ENCODE measurements at places on chromosomes 2 and 18.

DNA sequence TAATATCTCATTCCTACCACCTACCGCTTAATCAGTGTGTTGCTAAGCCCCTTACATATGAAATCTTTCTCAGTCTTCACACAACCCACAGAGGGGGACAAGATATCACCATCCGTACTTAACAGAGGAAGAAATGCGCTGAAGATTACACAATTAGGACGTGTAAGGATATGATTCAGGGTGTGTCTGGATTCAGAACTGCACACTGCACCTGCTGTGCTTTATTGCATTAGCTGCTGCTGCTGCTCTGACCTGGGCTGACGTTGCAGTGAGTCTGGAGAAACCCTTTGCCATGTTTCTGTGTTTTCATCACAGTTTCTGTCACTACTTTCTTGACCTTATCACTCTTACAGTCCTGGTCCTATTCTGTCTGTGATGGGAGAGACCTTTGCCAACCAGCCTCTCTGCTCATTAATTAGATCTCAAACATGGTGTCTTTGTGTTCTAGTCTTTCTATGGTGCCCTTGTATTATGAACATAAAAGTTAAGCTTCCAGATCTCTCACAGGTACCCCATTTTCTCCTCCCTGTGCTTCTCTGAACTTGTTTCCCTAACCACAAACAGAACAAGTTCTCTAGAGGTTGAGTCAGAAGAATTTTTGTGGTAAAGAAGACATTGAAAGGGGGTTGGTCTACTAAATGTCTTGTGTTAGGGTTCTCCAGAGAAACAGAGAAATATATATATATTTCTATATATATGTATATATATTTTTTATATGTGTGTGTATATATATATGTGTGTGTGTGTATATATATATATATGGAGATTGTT lies 92.9 kb upstream of the CYP1B1 start:
- DNase-seq = no peak

- DNase-seq = no peak
Measured at GRCh38 chr2:108894766-108895165, 94.3 kb downstream of the EDAR start.

- no peak for DNase-seq
Measured at GRCh38 chr2:124018890-124019289, 6.2 kb upstream of the CNTNAP5 start.

GRCh38 chr2:207182911-207183310 lies 17.2 kb upstream of the KLF7 start:
- no peak for DNase-seq

GRCh38 chr2:156191527-156191926 lies 141.0 kb downstream of the NR4A2 start:
- DNase-seq = no peak

- no peak for DNase-seq
Measured at GRCh38 chr2:191049728-191050639, 36.0 kb upstream of the STAT1 start.

DNA sequence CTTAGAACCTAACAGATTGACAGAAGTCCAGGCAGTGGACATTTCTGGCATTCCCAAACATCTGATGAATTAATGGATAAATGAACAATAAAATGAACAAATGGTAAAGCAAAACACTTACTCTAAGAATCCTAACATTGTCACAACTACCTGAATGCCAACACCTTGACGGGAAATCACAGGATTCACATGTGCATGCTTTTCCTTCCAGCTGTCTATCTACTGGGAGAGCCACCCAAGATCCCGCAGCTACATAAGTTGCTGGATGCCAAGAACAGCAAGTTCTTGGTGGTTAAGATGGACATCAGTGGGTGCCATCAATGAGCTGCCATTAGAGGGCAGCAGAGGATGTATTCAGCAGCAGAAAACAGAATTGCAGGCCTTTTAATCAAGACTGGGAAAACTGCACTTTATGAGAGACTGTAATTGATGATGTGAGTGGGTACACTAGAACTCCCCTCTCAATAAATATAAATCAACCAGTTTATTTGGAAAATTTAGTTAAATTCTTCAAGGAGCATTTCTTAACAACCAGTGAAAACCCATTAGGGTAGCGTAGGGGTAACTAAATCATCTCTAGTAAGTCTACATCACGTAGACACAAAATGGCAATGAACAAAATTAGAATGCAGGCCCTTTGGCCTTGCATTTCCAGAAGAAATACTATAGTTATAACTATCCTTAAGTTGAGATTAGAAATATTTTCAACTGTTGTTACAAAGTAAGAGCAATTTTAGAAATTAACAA lies 45.6 kb downstream of the SESTD1 start:
- DNase-seq = peak; percentile 15

- DNase-seq = no peak
Measured at GRCh38 chr2:160380611-160381010, 113.0 kb downstream of the RBMS1 start.

DNA sequence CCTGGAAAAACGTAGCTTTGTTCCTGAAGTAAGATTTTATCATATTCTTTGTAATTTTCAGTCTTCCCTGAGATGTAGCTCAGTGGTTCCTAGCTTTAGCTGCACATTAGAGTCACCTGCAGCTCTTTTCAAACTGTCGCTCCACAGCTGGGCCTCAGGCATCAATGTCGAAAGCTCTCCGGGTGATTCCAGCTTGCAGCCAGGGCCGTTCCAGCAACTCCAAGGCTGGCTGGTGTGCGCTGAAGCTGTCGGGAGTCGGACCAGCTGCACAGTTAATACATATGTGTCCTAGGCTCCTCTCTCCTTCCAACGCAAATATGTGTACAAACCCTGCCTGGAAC lies 609 bp upstream of the ZNF2 start:
- DNase-seq = no peak
